Tibial nerve (tissue), 4 donors: ENCODE measurements at places on chromosomes 3 and 15.

DNA sequence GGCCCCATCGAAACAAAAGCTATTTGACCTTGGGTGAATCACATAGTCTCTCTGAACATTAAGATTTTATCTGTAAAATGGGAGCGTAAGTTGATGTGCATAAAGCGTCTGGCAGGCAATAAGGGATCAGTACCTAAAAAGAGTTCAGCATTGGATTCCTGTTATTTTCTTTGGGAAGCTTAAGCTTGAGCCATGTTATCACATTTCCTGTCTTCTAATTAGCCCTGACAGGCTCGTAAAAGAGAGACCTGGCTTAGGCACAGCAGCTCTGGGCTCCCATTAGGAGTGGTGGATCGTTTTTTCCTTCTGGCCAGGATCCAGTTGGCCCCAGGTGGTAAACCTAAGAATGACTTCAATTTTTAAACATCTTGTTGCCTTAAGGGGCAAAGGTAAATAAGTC, 26.0 kb upstream of the CA12 start:
- no peak for DNase-seq

DNA sequence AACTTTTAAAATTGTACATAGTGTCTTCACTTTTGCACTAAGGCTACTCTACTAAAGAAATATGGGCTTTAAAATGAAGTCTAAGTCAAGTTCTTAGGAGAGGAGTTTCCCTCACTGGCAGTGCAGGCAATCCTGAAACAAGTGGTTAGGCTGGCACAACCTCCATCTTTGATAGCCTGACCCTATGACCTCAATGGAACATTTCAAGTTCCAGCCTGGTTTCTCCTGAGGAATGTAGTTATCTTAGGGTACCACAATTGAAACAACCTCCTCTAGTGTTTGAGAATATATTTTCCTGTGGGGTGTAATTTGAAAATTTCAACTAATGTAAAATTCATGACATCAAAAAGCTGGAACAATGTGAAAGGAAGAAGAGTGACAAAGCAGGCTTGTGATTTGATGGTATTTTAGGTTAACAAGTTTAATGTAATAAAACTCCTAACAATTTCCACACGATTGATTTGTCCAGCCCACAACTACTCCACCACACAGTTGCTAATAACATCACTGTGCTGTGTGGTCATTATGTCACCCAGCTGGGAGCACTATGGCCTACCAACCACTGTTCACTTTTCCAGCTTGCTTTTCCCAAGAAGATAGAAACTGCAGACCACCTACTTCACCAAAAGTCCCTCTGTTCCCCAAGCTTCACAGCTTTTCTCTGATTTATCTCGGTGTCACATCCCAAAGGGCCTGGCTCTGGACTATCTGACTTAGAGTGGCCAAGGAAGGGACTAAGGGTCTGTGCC, 1.8 kb downstream of the WWTR1 start:
- DNase-seq, result no peak

DNA sequence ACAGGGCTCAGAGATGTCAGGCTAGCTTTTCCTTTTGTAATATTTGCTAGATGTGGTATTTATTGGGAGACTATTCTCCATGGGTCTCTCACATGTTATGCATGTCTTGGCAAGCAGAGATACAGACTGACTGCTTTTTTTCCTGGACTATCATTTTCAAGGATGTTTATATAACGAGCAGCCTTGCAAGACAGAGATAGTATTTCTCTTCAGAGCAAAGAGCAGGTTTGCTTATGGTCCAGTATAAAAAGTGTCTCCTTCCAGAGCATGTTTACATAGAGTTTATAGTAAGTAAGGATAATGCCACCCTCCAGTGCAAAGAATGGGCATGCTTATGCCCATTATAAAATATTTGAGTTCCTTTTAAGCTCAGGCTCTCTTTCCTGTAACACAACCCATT, 24.6 kb downstream of the GTF2E1 start:
- no peak for DNase-seq

DNA sequence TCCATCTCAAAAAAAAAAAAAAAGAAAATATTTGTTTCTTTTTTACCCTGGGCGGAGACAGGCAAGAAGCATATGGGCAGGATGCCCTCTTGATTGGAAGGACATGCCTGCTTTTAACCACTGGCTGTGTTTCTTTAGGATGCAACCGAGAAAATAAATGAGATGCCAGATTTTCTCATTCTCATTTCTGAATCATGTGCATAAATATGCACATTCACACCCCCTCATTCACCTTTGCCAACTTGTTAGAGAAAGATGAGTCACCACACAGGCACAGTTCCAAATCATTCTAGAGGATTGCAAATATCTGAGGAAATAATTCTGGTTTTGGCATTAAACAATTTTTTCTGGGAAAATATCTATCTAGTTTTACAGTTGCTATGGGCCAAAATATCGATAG, 3.3 kb downstream of the LIPH start:
- DNase-seq, result peak; percentile 94
